ENCODE measurements at places on chromosomes 1 and 21.

DNA sequence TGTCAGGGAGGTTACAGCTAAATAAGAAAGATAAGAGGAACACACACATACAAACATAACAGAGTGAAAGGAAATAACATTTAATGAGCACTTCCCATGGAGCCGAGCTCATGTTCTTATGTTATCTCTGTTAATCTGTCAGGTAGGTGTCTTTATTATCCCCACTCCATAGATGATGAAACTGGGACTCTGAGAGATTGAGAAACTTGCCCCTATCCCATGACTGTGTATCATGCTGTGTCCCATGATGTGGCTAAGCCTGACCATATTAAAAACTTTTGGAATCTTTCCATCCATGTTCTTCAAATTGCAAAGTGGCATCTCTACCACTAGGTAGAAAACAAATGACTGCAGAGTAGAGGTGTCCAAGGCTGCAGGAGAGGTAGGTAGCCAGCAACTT is 285.2 kb upstream of the SGIP1 start:
- no peak for DNase-seq

DNA sequence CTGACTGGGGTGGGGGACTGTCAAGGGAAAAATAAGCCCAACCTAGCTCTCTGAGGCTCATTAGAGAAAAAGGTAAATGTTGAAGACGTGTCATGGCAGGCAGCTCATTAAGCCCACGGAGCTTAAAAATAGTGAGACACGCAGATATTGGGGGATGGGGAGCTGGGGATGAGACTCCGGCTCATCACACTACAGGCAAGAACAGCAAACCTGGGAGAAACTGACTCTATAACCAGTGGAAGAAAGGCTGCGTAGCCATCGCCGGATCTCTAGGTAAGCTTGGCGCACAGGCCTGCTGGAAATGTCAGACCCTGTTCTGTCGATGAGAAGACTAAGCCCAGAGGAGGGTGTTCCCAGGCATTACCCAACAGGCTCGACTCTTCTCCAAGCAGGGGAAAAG is 78.0 kb downstream of the SYT2 start:
- DNase-seq, result no peak

DNA sequence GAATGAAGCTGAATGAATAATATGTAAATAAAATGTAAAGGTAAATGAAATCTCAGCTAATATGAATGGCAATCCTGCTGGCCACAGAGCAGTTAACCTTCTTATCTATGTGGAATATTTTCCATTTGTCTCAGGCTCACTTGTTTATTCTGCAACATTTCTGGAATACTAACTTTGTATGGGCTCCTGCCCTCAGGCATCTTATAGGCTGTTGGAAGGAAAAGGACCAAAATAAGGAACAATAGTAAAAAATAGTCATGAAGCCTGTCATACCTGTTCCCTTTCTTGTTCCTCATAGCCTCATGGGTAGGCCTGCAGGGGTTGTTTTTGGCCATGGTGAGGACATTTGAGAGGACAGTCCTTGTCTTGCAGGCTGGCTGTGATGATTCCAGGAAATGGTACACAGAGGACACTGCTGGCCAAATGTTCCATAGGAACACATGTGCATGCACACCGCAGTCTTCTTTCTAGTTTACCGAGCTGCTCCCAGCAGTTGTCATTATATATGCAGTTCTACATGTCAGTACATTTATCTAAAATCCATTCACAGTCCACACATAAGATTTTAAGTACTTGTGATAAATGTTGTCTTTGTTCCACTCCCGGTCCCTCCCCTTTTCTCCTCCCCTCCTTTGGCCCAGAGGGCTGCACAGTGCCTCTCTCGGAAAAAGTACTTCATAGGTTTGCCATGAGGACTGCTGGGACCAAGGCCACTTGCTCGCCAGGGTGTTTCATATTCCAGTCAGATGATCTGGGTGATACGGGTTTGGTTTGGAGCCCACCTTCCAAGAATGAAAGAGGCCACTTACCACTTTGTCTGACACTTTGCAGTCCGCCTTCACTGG is 15.2 kb upstream of the KCNQ4 start:
- DNase-seq, result no peak

DNA sequence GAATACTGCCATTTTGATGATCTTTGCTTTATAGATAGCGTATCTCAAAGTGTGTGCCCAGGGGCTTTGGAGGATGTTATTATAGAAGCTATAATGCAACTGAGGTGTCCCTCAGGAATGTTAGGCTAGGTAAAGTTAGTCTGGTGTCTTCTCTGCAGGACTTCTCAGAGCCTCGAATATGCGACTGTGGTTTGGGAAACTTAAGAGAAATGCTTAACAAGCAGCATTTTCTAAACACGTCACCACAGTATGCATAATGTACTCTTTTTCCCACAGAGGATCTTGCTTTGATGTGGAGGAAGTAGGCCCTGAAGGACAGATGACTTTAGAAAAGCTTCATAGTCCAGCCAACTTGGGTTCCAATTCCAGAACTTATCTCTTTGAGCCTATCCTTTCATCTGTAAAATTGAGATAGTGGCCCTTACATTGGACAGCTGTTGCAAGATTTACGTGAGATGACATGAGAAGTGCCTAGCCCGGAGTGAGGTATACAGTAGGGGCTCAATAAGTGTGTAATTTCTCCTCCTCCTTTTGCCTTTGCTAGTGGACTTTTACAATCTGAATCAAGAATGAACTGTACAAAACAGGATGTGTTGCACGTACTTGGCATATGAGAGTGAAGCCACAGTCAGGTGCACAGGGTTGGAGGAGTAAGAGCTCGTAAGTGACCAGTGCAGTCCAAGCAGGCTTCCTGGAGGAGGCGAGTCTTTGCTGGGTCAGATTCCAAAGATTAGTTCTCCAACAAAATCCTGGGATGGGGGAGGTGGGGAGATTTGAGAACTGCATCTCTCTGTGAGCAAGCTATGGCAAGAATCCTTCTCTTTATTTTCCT is 29.7 kb upstream of the TRABD2B start:
- DNase-seq, result no peak

GRCh38 chr1:163745204-163745603 is 423.4 kb downstream of the NUF2 start:
- DNase-seq, result no peak

DNA sequence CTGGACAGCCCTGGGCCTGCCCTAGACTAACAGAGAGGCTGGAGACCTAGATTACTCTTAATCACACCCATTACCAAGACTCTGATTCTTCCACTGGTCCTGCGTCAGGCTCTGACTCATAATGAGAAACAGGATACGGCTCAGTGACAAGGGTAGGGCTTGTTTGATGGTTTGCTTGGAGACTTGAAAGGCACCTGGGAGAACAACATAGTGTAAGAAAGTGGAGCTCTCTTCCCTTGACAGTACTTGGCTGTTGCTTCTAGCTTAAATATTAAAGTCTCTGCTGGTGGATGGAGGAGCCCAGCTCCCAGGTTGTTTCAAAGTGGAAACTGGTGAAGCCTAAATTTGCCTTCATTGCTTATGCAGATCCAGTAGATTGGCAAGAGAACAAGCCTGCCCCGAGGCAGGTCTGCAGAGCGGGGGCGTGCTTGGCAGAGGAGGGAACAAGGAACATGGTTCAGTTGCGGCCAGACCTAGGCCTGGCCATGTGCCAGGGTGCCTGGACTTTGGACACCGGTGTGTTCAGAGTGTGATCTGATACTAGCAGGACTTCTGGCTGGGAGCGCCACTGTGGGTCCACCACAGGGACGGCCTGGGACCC is 480.6 kb downstream of the CAMTA1 start:
- DNase-seq, result no peak

DNA sequence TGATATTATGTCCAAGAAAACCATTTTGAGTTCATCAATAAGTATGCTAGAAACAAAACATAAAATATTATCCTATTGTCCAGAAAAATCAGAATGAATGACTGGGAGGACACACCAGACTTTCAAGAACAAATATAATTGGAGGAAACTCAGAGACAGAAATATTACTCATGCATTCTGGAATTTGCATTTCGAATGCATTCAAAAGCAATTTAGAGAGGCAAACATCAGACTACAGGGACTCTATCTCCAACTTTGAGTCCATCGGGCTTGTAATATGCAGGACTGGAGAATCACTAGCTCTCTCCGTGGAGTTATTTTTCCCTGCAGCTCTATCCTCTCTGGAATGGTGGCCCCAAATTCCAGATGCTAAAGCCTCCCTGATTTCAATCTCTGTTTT is 161.8 kb downstream of the CDC42BPA start:
- DNase-seq, result no peak

DNA sequence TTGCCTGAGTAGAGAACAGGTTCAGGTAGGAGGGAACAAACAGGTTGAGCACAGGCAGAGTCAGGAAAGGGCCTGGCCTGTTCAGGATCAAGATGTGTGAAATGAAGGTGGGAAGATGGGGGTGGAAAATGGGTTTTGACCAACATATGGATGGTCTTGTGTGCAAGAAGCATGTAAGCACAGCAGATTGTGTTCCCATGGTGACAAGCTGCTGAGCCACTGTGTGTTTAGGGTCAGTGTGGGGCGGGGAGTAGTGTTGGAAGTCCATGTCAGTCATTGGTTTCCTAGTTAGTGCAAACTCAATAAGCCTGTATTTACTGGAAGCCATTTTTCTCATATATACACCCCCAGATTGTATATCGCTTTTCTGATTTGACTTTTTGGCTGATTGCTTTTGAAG is 111.9 kb downstream of the CAMTA1 start:
- no peak for DNase-seq

GRCh38 chr1:26418865-26419349 is 8.3 kb downstream of the LIN28A start:
- DNase-seq, result no peak

DNA sequence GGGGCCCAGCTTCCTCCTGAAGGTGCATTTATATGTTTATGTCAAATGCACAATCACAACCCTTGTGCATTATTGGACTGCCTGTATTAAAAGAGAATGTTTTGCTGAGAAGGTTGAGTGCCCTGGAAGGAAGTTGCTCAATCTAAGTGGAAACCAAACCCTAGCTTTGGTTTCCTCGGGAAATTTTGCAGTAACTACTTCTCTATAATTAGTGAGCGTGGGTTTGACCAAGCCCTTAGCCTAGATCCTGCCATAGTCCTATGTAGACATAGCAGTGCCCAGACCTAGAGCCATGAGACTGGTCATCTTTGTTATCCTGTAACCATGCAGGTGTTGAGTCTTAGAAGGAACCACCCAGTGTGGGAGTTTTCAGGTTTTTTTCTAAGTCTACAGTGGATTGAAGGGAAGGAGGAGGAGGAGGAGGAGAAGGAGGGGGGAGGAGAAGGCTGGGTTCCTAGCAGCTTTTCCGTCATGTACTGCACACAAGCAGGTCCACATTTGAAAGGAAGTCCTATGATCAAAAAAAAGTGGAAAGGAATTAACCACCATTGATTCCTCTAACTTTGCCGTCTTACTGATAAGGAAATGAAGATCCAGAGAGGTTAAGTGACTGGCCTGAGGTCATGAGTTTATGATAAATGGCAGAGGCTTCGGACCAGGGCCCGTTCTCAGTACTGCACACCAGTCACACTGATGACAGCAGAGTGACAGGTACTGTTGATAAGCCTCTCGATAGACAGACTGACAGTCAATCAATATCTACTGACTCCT is 72.2 kb upstream of the LYST start:
- DNase-seq, result no peak

All from NCI-H774 (cell line).